IMR-90 (cell line): ENCODE measurements at places on chromosomes 16 and 17. TPM values are rescaled to one million over a fixed set of nuclear protein-coding genes. Genes with fewer than 3 reads are reported as not detected.

DNA sequence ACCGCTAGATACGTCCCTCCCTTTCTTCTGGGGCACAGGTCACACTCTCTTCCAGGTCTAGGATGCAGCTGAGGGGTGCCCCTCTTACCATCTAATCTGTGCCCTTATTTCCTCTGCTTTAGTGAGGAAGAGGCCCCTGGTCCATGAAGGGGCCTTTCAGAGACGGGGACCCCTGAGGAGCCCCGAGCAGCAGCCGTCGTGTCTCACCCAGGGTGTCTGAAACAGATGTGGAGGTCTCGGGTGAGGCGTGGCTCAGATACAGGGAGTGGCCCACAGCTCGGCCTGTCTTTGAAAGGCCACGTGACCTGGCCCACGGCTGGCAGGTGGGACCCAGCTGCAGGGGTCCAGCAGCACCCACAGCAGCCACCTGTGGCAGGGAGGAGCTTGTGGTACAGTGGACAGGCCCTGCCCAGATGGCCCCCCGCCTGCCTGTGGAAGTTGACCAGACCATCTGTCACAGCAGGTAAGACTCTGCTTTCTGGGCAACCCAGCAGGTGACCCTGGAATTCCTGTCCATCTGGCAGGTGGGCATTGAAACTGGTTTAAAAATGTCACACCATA is 15.6 kb downstream of the SCGB1C2 start:
- DNase-seq, result no peak

- DNase-seq, result peak; percentile 67
These were observed 25.8 kb downstream of the ABR start for GRCh38 chr17:1153795-1154546.

DNA sequence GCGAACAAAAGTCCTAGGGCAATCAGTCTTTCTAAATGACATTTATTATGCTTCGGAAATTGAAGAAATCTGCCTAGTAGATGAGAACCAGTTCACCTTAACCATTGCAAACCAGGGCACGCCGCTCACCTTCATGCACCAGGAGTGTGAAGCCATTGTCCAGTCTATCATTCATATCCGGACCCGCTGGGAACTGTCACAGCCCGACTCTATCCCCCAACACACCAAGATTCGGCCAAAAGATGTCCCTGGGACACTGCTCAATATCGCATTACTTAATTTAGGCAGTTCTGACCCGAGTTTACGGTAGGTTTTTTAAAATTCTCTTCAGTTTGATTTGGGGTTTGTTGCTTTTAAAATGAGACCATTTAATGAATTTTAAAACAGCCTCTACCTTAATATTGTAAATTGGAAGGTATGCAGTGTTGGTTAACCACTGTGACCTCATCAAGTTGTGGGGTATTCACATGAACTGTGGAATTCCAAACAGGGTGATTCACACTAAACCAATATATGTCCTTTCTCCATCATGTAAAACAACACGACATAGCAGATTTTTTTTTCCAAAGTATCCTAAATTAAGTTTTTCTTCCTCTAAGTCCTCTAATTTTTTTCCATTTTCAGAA is 6.2 kb upstream of the EVI2A start:
- peak; percentile 90 for DNase-seq

- no peak for DNase-seq
These were observed 19.2 kb downstream of the ATP6V0D1 start for GRCh38 chr16:67461600-67462278.

DNA sequence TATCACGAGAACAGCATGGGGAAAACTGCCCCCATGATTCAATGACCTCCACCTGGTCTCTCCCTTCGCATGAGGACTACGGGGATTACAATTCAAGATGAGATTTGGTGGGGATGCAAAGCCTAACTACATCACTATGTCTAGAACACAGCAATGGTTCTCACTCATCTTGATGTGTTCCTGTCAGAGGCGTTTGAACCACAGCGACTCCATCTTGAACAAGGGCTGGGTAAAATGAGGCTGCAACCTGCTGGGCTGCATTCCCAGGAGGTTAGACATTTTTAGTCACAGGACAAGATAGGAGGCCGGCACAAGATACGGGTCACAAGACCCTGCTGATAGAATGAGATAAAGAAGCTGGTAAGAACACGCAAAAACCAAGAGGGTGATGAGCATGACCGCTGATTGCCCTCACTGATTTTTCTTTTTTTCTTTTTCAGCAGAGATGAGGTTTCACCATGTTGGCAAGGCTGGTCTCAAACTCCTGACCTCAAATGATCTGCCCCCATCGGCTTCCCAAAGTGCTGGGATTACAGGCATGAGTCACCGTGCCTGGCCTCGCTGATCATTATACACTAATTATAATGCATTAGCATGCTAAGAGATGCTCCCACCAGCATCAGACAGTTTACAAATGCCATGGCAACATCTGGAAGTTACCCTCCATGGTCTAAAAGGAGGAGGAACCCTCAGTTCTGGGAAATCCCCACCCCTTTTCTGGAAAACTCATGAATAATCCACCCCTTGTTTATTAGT is 3.0 kb upstream of the PPY start:
- DNase-seq, result peak; percentile 30

GRCh38 chr16:21666772-21667171 is 3.0 kb downstream of the OTOA start:
- no peak for DNase-seq

DNA sequence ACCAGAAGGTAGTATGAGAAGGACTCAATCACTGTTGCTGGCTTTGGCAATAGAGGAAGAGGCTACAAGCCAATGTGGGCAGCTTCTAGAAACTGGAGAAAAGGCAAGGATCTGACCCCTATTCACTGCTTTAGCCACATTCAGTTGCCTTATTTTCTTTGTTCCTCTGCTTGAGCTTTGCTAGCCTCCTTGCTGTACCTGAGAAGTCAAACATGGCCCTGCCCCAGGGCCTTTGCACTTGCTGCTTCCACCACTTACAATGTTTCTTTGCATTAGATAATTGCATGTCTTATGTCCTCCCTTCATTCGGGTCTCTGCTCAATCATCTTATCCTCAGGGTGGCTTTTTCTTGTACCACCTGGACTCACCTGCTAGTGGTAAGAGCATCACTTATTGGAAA is 15.8 kb downstream of the HS3ST4 start:
- DNase-seq, result no peak

GRCh38 chr17:56514264-56514663 is 79.2 kb upstream of the NOG start:
- DNase-seq, result no peak

DNA sequence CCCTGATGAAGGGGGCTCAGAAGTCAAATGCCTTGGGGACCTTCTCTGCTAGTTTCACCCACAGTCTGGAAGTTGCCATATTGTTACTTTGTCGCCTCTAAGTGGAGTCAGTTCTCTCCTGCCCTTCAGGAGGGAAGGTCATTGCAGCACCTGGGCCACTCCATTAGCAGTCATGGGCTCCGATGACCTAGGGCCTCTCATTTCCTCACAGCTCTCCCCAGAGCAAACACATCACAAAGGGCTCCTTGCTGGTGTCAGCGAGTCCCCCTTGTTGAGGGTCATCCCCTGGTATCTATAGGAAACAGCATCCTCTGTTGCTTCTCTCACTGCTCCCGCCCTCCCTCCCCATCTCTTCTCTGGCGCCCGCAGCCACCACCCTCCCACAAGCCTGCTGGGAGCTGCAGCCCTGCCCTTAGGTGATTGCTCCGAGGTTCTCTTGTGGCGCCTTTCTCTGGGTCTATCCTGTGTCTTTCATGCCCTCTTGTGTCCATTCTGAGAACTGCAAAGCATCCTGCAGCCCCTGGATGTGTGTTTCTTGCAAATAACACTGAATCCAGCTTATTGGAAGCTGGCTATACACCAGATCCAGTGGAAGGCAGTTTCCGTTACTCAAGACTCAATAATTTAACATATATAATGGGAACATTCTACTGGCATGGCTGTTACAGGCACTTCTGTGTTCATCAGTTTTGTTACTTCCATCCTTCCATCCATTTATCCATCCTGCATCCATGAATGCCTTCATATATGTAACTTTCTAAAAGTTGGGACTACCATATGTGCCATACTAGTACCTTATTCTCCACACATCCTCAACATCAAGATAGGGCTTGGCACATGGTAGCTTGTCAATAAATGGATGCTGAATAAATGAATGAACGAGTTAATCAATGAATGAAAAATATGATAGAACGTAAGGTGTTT is 21.2 kb downstream of the PDILT start:
- DNase-seq, result peak; percentile 54

GRCh38 chr17:80274331-80274730 is 13.7 kb downstream of the RNF213 start:
- DNase-seq, result no peak

- DNase-seq, result peak; percentile 74
These were observed 42.8 kb downstream of the PHKB start for GRCh38 chr16:47503936-47504335.

DNA sequence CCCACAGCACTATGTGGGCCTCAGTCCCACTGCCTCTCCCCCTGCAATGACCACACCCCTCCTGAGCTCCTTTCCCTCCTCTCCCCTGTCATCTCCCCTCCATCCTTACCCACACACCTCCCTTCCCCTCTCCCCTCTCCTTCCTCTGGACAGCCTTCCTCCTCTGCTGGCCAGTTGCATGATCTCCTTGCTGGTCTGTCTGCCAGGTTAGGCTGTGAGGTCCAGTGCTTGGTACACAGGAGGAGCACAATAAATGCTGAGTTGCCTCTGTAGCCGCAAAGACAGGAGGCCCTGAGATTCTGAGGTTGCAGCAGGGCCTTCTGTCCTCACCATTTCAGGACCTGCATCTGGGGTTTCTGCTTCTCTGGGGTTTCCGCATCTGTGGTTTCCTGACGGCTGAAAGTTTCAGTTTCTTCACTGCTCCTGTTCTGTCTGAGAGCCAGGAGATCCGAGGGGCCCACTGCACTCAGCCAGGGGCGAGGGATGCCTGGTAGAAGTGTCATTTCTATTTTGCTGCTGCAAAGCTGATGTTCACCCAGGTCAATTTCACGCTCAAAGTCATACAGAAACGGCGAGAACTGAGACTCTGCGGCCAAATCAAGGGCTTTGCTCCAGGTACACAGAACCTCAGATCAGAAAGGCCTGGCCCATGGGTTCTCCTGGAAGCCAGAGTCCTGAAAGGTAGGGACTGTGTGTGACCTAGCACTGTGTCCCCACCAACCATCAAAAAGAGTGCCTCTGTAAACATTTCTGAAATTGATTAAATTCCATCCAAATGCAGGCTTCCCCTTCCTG is 4.6 kb upstream of the SLC12A3 start:
- no peak for DNase-seq

DNA sequence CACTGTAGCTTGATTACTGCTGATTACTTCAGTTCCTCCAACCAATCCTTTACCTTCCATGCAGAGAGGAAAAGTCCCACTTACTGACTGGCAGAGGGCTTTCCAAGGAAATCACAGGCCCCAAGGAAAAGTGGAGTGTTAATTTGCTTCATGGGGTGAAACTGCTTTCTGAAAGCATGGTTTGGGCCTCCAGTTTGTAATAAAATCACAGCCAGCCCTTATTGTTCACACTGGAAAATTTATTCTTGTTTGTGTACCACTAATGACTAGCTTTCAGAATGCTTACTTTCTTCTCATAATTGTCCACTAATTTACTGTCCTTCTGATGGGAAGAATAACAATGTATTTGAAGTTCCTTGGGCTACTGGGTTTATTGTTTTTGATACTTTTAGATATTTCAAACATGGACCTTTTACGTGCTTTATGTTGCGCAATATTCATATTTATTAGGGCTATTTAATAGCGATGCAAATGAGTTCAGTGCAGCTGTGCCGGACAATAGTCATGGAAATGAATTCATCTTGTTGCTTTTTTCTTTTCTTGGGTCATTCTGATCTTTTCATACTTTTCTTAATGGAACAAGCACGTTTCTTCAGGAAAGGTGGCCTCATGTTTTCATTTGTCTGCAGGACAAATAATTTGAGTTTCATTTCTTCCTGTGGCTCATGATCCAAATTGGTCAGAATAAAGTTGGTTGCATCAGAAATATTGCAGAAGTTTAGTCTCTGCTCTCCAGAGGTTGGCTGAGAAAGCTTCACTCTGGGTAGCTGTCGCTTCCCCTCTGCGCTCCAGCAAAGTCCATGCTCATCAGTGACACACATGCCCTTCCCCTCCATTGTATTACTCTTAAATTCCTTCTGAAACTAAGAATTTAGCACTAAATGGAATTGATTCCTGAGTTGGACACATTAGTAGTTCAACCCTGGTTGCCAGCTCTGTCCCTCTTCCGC is 128.7 kb downstream of the PRKCA start:
- DNase-seq, result peak; percentile 41

- peak; percentile 54 for DNase-seq
These were observed 161.2 kb upstream of the IRX3 start for GRCh38 chr16:54447576-54448440.

DNA sequence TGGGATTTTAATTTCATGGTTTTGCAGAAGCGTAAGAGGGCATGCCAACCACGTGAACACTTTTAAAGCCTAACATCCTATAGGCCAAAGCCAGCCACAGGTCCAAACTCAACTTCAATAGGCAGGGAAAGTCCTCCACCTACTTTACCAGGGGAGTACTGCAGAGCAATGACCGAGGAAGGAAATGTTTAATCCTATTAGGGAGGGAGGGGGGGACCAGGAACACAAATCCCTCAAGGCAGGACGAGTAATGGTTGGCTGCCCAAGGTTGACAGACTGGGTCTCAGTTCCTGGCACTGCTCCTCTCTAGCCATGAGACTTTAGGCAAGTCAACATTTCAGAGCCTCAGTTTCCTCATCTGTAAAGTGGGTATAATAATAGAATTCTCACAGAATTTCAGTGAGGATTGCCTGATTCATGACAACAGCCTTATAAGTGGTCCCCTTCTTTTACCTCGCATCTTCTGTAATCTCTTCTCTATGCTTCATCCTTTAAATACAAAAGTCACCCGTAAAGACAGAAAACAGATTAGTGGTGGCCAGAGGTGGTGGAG is 315.8 kb downstream of the HAPSTR1 start:
- no peak for DNase-seq

- no peak for DNase-seq
These were observed 52.1 kb downstream of the PRKCA start for GRCh38 chr17:66354472-66354871.

GRCh38 chr17:50129353-50129727 is 620 bp downstream of the SAMD14 start:
- DNase-seq, result no peak

GRCh38 chr16:12740986-12741610 is 62.6 kb downstream of the CPPED1 start:
- DNase-seq, result no peak

GRCh38 chr17:7711051-7711755 is 6.2 kb downstream of the EFNB3 start:
- no peak for DNase-seq

Gene CTRL
- 0.18 and 0.28 TPM in 2 replicates for total RNA-seq

Gene GLTPD2
- total RNA-seq, result not detected in 2 replicates

Gene RASL10B
- 3.6 and 4.7 TPM in 2 replicates for total RNA-seq

Gene TMEM204
- 7.0 and 7.2 TPM in 2 replicates for total RNA-seq

Gene LRRC75A
- total RNA-seq, result 0.56 and 0.72 TPM in 2 replicates
